ENCODE measurements at places on chromosomes 5 and 9.

DNA sequence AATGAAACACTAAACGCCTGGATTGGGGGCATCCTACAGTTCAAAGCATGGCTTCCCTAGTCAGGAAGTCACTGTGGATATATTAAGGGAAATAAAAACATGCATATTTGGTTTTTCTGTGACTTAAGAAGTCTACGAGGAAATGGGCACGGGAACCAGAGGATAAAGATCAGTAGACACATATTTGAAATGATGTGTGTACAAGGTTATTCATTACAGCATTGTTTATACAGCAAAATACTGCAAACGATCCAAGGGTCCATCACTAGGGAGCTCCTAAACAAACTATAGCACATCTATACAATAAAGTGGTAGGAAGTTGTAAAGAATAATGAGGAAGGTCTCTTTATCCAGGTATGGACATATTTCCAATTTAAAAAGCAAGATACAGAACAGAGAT, 71.8 kb downstream of the EFNA5 start:
- no peak for DNase-seq

GRCh38 chr5:68246802-68247201, 31.2 kb downstream of the PIK3R1 start:
- DNase-seq: no peak

GRCh38 chr5:106610041-106610440, 1060.7 kb downstream of the EFNA5 start:
- no peak for DNase-seq

DNA sequence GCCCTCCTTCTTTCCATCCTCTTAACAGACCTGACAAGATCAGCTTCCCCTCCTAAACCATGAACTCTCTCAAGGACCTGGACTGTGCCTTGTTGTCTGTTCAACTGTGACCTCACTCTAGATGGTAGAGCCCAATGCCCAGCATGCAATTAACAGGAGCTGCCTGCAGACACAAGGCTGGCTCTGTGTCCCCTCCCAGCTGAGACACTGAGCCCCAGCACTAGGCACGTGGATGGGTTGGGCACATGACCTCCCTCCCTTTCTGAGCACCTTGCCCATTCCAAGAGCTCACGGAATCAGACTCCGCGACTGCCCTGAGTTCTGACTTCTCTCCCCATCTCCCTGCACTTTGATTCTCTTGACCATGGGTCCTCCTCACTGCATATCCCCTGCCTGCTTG, 93.5 kb upstream of the LRRTM2 start:
- no peak for DNase-seq

DNA sequence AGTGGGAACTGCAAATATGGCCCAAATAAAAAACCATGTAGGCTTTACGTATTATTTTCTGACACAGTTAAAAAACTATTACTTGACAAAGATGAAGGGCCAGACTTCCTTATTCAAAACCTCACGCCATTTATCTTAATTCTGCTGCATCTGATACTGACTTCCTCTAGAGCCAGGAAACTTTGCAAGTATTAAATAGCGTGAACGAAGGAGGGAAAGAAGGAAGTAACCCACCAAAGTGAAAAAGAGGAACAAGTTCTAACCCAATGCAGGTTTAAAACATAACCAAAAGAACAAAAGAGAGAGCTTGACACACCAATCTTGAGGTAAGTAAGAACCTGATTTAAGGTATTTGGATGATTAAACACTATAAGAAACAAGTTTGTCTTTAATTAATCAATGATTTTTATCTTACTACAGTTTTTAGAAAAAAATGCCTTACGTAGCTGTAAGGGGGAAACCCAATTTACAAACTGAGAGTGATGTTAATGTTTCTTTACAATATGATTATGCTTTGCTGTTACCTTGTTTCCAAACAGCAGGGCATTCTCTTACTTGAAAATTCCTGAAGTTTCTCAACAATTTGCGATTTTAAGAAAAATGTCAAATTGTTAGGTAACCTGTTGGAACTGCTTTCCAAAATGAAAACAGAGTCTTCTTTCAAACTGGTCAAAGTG, at the start of gene GAPT:
Gene GAPT (plus strand): TSS at position 220 of the 677 bp plus-strand sequence. CDS start 3,102 bp downstream, outside the sequence.
- no peak for DNase-seq

DNA sequence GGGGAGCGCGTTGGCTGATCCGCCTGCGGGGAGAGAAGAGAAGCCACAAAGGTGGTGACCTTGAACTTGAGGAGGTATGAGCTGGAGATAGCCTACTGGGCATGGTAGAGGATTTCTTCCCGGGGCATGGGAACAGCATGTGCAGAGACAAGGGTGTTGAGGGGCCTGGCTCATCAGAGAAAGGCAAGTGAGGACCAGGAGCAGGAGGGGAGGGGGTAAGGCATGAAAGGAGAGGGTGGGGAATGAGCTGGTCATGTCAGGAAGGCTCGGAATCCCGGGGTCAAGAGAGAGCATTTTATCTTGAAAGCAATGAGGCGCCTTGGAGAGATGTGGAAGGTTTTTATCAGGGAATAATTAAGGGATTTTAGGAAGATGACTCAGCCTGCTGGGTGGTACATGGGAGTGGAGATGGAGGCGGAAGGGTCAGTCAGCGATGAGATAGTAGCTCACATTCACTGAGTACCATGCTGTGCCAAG, 121.1 kb downstream of the LHX2 start:
- DNase-seq: peak; percentile 26

GRCh38 chr5:53246042-53246836, 136.7 kb upstream of the MOCS2 start:
- peak; percentile 53 for DNase-seq

GRCh38 chr5:159098603-159099436, 896 bp downstream of the EBF1 start:
- peak; percentile 69 for DNase-seq

- peak; percentile 25 for DNase-seq
These were observed 576.2 kb downstream of the BNC2 start for GRCh38 chr9:16294133-16294770.

GRCh38 chr5:107127878-107128277, 542.9 kb downstream of the EFNA5 start:
- no peak for DNase-seq
